HCT116 (cell line): ENCODE measurements at places on chromosomes 11 and 22.
A peak's percentile ranks its signal among the peaks of the same experiment; 100 is the strongest.

GRCh38 chr11:122367809-122368231 is 251.8 kb upstream of the BLID start:
- no peak for DNase-seq

GRCh38 chr22:30861688-30862552 is 106.7 kb downstream of the MORC2 start:
- DNase-seq = no peak

GRCh38 chr11:61270354-61271076 is 24.6 kb downstream of the VWCE start:
- DNase-seq = no peak

DNA sequence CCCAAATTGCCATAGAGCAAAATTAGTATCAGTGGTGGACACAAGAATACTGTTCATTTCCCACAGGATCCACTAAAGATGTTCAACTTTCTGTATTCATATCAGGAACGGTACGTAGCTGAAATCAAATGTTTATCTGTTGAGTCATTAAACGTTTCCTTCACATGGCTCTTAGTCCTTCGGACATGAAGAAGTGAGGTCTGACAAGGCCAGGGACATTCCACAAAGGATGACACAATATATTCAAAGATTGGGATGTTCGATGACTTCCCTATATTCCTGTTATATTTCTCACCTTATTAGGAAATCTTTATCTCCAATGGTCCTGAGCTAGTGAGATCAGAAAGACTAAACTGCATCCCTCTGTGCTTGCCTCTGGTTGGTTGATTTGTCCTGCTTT is 129.0 kb downstream of the ETS1 start:
- DNase-seq = no peak

DNA sequence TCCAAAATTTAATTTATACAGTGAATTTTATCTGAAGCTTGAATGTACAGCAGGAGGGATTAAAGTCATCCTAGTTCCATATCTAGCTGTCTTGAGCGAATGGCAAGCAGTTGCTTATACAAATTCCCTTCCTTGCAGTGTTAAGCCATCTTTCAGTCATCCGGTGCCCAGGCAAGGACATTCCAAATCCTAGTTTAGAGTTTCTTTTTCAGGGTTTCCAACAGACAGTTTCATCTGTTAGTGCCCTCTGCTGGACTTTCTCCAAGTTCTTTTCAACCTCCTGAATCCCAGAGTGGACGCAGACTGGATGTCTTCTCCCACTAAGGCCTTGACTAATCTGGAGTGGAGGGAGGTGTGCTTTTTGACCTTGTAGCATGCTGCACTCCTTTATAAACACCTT is 45.4 kb downstream of the GRAMD1B start:
- DNase-seq = no peak

DNA sequence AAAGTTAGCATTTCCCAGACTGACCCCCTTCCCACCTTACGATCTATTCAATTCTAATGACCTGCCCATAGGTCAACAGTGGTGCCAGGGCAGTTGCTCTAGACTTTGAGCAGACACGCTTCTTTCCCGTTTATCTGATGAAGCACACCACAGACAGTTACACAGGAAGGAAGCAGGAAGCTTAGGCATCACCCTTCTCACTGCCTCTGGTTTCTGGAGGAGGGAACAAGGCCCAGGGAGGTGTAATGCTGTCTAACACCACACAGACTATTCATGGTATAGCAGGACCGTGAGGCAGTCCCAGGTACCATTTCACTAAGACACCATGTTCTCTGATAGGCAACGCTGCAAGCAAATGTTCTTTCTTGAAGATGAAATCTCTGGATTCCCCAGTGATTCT is 279.4 kb downstream of the NTM start:
- DNase-seq = no peak

DNA sequence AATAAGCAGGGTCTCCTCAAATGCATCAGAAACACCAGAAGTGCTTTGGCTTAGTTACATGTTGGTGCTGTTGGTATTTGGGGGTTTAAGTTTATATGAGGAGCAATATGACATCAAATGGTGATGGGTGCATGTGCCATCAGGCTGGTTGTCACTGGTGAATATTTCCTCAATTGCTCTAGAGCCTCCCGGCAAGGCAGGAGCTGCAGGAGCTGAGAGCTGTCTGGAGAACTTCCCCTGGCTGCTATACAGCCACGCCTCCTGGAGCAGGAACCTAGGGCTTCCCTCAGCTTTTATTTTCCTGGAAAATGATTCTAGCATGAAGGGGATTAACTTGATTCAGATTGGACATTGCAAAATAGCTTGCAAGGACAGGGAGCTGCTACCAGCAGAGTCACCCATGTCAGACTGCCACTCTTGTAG is 15.8 kb downstream of the IGLL5 start:
- no peak for DNase-seq

DNA sequence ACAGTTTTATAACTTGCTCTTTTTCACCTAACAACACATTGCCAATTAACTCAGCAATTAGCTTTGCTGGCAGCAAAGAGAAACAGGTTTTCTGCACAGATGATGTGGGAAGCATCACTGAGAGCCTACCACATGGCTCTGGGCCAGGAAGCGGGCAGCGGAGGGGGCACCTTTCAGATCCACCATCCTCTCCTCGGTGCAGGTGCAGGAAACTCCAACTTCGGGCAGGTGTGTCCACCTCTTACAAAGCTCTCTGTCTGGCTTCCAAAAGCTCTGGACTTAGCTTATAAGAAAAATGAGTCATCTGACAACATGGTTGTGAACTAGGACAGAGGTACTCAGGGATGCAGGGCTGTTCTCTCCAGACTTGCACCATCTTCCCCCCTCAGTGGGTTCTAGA is 77.0 kb downstream of the RPS6KA4 start:
- DNase-seq = no peak

GRCh38 chr22:24424901-24425775 is 2.3 kb upstream of the ADORA2A start:
- DNase-seq = no peak

- no peak for DNase-seq
These were observed 69.5 kb downstream of the PRCP start for GRCh38 chr11:82830746-82831145.

- DNase-seq = no peak
These were observed 57.4 kb upstream of the WNT11 start for GRCh38 chr11:76263657-76264056.

DNA sequence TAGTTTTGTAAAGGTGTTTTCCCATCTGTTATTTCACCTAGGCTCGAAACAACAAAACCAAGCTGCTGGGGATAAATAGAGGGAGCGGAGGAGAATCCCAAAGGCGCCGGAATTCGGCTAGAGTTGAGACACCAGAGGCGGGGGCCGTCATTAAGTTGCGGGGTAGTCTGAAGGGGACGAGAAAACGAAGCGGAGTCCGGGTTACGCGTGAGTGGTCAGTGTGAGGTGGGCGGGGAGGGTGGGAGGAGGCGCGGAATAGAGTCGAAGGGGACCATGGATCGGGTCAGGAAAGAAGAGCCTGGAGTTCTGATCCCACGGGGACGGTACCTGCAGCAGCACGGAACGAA is 361 bp downstream of the SRPRA start:
- DNase-seq = no peak

GRCh38 chr11:90189011-90189410 is 33.8 kb downstream of the CHORDC1 start:
- DNase-seq = no peak

GRCh38 chr11:15615398-15616096 is 500.8 kb downstream of the INSC start:
- no peak for DNase-seq

GRCh38 chr22:28627791-28628190 is 51.8 kb downstream of the TTC28 start:
- no peak for DNase-seq

DNA sequence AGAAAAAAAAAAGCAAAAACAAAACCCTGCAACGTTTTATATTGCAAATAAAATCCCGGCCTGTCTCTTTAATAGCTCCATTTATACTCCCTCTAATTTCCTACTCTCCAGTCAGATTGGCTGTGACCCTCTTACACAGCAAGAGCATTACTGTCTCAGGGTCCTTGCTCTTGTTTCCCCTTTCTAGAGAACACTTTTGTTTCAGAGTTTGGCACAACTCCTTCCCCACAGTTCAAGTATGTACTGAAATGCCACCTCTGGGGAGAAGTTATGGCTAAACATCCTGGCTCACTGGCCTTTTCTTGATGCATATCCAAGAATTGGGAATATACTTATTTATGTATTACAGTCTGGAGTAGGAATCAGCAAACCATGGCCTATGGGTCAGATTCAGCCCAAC is 2.6 kb downstream of the CASP12 start:
- DNase-seq = no peak

- DNase-seq = no peak
These were observed 38.5 kb upstream of the RIC3 start for GRCh38 chr11:8207080-8208000.

DNA sequence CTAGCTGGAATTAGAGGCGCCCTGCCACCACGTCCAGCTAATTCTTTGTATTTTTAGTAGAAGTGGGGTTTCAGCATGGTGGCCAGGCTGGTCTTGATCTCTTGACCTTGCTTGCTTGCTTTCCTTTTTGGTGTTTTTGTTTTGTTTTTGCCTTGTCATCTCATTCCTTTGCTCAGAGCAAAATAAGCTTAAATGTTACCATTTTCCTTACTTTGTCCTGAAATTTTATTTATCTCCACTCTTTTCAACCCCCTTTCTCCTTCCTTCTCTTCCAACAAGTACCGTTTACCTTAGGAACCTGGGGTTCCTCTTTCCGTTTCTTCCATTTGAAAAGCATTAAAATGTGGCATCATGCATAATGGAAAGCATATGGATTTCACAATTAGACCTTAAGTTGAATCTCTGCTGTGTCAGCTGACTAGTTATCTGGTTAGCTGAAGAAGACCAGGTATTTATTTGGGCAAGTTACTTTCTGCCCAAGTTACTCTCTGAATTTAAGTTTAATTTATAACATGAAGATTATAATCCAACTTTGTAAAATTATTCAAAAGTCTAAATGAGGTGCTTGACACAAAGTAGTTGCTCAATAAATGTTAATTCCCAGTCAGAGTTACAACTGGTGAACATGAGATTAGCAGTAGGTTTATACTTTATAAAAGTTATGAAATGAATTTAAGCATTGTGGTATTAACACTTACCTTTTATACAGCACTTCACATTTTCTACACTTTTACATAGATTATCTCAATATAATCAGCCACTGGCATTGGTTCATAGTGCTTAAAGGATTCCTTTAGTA is 69.7 kb downstream of the PRMT3 start:
- DNase-seq = no peak

DNA sequence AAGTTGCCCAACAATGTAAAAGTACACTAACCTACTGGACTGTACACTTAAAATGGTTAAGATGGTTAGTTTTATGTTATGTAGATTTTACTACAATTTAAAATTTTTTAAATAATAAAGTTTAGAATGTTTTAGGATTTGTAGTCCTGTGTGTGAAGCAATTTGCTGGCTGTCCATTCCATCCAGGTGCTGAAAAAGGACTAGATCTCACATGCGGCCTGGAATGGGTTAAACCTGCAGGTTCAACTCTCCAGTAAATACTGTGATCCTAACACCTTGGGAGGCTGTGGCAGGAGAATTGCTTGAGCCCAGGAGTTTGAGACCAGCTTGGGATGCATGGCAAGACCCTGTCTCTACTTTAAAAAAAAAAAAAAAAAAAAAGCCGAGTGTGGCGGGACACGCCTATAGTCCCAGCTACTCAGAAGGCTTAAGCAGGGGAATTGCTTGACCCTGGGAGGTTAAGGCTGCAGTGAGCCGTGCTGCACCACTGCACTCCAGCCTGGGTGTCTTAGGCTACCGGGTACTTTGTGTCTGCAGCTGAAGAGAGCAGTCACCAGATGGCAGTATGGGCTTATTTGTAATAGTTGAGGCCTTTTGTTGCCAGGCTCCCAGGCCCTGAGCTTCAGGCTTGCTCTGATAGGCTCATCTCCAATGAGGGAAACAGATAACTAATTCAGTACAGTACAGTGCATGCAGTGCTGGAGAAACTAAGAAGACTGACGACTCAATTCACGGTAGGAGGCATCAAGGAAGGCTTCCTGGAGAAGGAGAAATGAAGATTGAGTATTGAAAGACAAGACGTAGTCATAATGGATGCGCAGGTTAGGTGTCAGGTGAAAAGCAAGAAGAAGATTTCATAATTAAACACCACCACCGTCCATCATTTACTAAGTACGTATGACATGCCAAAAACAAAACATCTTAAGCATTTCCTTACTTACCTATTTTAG is 64.7 kb upstream of the ASPHD2 start:
- peak; percentile 79 for DNase-seq

- DNase-seq = no peak
These were observed 122.7 kb upstream of the TRPC6 start for GRCh38 chr11:101706541-101706940.

DNA sequence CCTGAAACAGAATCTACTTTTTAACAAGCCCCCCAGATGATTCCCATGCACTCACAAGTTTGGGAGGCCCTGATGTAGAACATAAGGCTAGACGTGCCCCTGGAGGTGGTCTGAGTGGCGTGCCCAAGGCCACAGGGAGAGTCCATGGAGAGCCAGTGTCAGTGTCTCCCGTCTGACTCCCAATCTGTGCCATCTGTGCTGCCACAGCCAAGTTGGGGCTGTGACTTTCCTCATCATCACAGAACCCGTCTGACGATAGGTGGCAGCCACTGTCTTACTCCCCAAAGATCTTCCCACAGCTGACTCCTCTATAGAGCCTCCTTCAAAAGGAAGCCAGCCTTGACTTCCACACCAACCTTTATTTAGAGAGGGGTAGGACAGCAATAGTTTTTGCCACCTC is 470.5 kb downstream of the SOX6 start:
- DNase-seq = no peak

DNA sequence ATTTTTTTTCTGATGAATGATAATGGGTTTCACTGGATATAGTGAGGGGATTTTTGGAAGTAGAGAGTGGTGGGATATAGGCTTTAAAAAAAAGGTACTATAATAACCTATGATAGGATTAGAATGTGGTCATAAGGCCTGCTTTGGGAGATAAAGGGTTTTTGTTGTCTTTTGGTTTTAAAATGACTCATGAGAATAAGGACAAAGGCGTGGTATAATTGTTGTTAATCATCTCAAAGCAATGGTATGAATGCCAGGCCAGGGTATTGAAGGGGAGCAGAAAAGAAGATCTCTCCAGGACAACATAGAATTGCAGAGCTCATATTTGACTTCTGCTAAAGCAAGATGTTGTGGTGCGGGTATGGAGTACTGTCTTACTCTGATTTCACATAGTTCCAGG is 579.4 kb downstream of the JRKL start:
- no peak for DNase-seq

- peak; percentile 4 for DNase-seq
These were observed 515.7 kb downstream of the BUD13 start for GRCh38 chr11:116257092-116257491.

DNA sequence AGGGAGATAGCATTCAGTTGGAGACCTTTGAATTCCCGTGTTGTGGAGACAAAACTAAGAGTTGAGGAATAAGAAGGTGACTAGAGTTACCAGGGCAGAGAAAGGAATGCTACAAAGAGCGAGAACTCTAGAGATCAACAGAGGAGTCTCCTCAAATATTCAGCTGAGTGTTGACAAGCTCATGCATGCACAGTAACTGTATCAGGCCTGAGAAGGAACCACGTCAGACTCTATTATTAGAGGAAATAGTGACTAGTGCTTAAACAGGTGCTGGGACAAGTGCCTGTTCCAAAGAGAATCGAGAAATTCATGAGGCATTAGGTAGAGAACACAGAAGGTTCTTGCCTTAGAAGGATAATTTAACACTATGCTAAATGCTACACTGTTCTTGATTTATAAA is 333.8 kb upstream of the CHORDC1 start:
- no peak for DNase-seq

- no peak for DNase-seq
These were observed 25.2 kb downstream of the MUC6 start for GRCh38 chr11:1011320-1011698.
